Stimulated activated CD4-positive, alpha-beta T cell treated with anti-CD3 and anti-CD28 coated beads, Interleukin-2, amount 100 ng/mL, for 48 hours (primary cell): ENCODE measurements at places on chromosomes 1 and 21.

DNA sequence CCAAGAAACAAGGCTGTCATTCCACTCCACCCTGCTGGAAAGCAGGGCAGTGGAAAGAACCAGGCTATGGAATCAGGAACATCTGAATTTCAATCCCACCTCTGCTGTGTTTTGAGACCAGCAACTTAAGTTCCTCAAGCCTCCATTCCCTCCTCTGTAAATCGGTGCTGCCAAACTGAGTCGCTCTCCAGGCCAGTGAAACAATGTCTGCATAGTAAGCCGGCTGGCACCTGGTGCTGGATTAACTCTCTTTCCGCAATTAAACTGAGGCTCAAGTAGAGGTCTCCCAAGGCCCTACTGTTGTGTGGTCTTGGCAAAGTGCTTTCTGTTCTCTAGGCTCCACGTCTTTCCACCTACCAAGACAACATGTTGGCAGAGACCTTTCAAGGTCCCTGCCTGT lies 65.3 kb downstream of the SSBP3 start:
- no peak for DNase-seq

DNA sequence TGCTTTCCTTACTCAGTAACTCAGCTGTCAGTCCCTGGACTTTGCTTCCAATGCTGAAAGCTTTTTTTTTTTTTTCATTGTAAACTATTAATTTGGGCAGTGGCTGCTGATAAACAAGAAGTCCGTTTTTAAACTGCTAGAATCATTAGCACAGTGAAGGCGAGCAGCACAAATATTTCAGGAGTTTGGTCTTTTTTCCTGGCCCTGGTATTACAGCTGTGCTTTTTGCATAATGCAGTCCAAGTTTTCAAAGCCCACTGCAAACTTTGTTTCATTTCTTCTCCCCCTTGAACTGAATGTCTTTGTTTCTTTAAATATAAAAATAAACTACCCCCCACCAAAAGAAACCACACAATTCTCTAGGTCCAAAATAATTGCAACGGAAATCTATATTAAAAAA lies 6.6 kb downstream of the GLIS1 start:
- no peak for DNase-seq

DNA sequence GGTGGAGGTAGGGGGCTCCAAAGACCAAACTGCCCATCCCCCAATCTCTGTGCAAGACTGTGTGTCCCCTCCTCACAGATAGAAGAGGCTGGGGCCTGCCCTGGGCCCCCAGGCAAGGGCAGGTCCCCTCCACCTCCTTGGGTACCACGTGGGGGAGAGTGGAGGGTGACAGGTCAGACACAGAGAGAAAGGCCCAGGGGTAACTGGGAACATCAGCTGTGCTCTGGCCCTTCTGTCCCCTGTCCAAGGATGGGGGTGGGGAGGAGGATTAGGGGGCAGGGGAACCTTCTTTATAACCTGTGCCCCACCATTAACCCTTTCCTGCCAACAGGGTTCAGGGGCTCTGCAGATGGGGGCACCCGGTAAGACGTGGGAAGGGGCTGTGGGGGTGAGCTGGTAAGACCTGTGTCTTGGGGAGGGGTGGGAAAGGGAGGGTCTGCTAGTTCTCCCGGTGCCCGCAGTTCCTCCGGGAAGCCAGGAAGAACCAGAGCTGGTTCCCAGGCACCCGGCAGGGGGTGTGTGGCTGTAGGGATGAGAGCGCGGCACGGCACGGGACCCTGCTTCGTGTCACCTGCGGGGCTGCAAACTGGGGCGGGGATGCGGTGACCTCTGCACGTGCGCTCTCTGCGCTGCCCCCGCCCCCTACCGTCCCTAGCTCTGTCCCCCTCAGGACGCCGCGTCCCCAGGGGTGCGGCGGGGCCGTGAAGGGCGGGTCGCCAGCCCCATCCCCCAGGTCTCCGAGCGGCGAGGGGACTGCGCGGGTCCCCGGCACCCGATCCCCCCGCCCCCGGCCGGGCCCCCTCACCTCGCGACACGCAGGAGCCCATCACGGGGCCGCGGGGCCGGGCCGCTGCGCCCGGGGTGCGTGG lies 601 bp downstream of the FAM131C start:
- no peak for DNase-seq

GRCh38 chr1:91172541-91172940 lies 150.7 kb upstream of the ZNF644 start:
- no peak for DNase-seq

DNA sequence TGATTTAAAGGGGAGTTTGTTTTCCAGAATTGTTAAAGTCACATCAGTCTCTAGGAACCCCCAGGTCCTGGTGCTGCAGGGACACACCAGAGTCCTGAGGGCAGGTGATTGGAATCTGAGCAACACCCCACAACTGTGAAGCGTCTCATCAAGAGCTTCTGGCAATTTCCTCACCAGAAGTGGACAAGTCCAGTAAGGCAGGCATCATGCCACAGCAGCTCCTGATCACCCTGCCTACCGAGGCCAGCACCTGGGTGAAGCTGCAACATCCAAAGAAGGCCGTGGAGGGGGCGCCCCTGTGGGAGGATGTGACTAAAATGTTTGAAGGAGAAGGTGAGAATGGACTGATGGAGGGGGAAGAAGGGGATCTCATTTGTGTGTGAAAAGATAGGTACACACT lies 2.1 kb downstream of the ZFP69 start:
- no peak for DNase-seq

GRCh38 chr1:43466403-43466802 lies 12.7 kb upstream of the HYI start:
- DNase-seq = no peak

- no peak for DNase-seq
Observed at GRCh38 chr1:157196245-157196543, 58.0 kb upstream of the ETV3 start.

DNA sequence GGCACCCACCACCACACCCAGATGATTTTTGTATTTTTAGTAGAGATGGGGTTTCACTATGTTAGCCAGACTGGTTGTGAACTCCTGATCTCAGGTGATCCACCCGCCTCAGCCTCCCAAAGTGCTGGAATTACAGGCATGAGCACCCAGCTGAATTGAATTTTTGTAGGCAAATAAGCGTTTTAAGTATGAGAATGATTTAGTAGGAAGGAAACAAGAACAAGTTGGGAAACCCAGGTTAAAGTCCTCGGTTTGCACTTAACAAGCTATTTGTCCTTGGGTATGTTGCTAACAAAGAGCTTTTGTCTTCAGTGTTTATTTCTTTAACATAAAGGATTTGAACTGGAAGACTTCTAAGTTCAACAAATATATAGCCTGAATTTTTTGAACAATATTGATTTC lies 23.9 kb downstream of the BTF3L4 start:
- DNase-seq = no peak

GRCh38 chr21:18725653-18726052 lies 322.1 kb upstream of the TMPRSS15 start:
- DNase-seq = no peak

DNA sequence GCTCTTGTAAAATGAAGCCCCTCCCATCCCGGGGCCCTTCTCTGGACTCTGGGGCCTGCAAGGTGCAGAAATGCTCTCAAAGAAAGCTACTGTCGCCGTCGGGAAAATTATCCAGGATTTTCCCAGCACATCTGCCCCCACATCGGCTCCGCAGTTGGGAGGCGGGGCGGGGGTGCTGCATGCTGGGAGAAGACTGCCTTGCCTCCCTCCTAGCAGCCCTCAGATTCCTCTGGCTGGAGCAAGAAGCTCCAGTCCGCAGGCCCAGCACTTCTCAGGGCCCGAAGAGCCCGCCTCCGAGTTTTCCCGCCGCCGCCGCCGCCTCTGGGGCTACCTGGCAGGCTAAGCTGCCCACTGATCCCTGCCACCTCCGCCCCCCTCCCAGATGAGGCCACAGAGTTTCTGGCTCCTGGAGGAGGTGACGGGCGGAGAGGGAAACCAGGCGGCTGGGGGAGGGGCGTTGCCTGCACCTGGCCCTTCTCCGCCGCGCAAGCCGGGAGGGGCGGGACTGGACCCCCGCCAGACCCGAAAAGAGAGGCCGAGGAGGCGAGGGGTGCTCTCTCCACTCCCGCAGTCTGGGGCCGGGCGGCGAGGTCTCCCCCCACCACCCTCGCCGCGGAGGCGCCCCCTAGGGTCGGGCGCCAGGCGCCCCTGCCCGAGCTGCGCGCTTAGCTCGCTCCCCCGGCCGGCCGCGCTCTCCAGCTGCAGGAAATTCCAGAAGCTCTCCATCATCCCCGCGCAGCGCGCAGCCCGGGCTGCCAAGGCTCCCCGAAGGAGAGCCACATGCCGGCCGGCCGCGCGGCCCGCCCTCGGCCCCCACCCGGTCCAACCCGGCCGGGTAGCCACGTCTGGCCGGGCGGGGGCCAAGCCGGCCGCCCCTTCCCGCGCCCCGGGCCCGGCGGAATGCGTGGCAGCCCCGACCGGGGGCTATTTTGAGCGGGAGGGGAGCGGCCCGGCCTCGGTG lies 28.8 kb downstream of the AHDC1 start:
- DNase-seq = no peak

DNA sequence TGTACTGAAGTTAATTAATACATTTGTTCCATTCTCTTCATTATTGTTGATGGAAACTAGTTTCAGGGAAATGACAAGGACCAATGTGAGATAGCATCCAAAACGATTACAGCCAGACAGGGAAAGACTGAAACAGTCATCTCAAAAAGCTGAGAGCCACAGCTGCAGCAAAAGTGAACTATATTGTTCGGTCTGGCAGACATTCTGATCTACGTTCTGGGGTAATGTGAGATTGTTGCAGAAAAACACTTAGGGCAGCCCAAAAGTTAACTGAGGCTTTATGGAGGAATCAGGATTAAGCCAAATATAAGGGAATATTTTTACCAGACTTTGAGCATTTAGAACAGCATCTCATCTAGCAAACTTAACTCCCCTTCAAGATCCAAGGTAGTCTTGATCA lies 112.9 kb downstream of the LRRC40 start:
- DNase-seq = no peak

- DNase-seq = no peak
Observed at GRCh38 chr1:50285994-50286393, 137.2 kb downstream of the DMRTA2 start.

DNA sequence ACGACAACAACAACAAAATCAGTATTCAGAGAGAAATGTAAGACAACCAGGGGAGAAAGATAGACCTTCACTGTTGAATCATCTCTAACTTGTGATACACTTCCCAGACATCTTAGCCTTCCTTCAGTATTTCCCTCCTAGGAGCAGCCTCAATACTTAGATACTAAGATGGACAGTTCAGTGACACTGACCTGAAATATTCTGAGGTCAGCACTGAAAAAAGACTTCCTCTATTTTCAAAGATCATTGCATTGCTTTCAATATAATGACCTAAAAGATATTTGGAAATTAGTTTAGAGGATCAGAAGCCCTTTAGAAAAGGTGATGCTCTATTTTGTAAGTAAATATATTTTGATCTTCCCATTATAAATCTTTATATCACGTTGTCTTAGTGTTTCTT lies 101.0 kb downstream of the MRPL39 start:
- no peak for DNase-seq

GRCh38 chr1:104378414-104378813 lies 628.7 kb downstream of the AMY1C start:
- DNase-seq = no peak

DNA sequence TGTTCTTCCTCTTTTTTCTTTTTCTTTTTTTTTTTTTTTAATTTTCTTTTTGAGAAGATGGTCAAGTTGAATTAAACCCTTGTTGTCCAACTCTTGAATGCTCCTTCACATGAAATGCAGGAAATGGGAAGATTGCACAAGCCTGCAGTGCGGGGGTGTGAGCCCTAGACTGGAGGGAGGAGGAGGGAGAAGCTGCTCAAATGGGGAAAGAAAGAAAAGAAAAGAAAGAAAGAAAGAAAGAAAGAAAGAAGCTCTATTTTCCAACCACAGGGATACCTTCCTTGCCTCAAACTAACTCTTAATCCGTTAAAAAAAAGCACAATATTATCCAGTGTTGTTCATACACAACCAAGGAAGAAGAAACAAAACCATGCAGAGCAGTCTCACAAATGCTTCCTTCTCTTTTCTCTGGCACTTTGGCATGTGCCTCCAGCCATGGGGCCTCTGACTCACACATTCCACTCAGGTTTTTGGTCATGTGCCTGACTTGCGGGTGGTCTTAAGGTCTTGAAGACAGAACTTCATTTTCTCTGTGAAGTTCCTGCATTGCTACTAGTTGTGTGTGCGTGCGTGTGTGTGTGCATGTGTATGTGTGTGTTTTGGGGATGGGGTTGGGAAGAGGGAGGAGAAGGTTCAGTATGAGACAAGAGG lies 276.1 kb downstream of the RPS6KC1 start:
- DNase-seq = no peak

DNA sequence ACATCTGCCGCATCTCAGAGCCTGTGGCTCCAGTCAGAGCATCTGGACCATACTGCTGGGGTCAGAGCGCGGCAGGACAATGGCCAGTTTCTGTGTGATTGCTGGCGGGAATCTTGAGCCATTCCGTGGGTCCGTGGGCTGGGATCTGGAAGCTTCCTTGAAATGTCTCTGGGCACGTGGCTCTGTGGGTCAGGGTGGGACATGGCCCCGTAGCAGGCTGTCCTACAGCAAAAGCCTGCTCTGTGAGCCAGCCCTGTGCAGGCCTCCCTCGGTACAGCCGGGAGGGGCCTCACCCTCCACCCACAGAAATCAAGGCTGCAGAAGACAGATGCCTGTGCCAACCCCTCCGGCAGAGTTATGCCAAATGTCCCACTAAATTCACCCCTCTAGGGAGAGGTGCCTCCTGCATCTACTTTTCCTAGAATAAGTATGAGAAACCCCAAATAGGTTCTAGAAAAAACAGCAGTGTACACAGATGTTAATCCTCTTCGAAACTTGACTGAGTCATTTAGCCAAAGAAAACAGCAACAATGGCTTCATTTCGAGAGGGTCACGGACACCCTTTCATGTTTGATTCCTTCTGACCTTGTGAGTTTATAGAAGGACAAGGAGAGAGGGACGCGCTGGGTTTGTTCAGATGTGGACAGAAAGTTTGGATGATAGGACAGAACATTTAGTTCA lies 27.8 kb downstream of the COL18A1 start:
- DNase-seq = no peak
